ENCODE measurements at places on chromosomes 11 and 22. TPM values are rescaled to one million over a fixed set of nuclear protein-coding genes. Genes with fewer than 3 reads are reported as not detected.

BIK gene
- not detected for total RNA-seq

DNA sequence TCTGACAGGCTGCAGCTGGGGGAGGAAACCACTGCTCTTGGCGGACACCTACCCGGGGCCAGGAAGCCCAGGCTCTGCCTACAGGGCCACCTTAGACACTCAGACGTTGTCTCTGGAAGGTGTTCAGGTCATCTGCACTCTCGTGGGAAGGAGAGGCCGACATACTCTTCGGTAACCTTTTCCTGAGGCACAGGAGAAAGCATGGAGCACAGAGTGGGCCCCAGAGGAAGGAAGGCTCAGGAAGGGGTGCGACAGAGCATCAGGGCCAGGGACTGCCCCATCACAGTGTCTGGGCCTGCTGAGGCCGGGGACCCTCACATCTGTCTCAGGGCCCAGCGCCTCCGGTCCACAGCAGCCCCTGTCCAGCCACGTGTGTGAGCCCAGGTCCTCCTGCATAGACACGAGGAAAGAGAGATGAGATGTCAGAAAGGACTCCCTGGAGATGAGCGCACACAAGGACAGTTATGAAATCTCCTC lies 18.2 kb upstream of the TUB start:
- DNase-seq: no peak

- no peak for DNase-seq
These were observed 403.7 kb downstream of the LUZP2 start for GRCh38 chr11:24900514-24900913.

GRCh38 chr11:74434528-74434927 lies 32.8 kb downstream of the KCNE3 start:
- no peak for DNase-seq

DNA sequence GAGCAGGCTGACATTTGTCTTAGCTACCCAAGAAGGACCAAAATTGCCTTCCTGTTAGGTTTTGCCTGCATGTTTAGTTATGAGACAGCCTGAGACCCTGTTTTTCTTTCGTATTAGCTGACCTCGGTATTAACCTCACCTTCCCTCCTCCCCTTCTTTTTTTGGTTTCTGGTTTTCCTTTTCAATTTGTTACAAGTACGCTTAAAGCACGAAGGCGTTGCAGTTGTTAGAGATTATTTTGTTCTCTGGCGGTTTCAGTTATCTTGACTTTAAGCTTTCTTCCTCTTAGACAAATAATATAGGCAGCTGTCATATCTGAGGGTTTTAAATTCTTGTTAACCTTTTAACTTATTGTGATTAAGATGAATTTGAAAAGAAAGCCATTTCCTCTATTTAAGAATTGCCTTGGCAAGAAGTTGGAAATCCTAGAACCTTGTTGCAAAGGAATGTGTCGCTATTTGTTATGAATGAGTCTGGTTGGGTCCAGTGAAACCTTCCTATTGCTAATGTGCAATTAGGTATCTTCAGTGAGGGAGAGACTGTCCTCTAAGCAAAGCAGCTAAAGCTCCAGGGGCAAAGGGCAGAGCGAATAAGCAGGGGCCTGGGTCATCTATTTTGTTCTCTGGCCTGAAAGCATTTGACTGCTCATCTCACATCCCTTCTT lies 45.7 kb downstream of the PACS1 start:
- no peak for DNase-seq

RFPL1 gene
- total RNA-seq: not detected

YPEL4 gene
- total RNA-seq: not detected

NLRP6 gene
- total RNA-seq: 0.45 TPM

TOB2 gene
- total RNA-seq: 42.4 TPM

DNA sequence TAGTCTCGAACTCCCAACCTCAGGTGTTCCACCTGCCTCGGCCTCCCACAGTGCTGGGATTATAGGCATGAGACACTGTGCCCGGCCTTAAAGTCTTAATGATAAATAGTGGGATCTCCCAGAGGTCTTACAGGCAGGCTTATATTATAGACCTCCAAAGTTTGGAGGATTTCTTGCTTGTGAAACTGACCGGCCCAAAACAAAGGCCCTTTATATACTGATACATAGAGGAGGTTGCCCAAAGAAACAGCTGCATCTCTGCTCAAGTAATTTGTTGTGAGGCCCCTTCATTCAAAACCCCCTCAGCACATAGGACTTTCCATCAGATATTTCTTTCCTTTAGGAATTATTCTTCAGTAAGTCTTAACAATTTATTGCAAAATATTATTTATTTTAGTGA lies 27.4 kb upstream of the RDX start:
- DNase-seq: no peak

DNA sequence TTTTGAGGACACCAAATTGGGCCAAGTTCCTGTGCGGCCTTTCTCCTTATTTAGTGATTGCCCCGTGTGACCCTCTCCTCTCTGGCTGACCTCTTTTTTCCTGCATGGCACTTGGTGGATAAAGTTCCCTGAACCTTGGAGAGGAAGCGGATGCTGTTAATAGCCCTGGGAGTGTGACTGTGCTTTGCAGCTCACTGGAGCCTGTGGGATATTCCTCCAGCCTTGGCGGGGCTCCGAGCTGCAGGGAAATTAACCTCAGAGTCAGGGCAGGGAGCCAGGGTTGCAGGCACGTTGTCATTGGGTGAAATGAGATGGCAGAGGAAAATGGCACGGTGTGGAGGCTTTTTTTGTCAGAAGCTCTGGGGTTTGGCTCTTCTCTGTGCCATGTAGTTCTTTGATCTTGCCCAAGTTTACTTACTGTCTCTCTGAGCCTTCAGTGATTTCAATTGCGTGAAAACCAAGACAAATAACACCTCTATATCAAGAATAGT lies 965 bp downstream of the OR9Q1 start:
- DNase-seq: peak; percentile 54

Data from stomach (tissue), 19 donors.